ENCODE measurements at places on chromosomes 5 and 9. TPM values are rescaled to one million over a fixed set of nuclear protein-coding genes. Genes with fewer than 3 reads are reported as not detected.

SNCAIP gene
- 3.5 TPM for polyA plus RNA-seq

NTNG2 gene
- polyA plus RNA-seq = 0.55 TPM

TAF11L5 gene
- not detected for polyA plus RNA-seq

SGCD gene
- polyA plus RNA-seq = 4.2 TPM

ALDH7A1 gene
- 19.2 TPM for polyA plus RNA-seq

BARX1 gene
- 0.51 TPM for polyA plus RNA-seq

Measured in adipose tissue (tissue), 3 donors.